ENCODE measurements at places on chromosomes 1 and 21.

DNA sequence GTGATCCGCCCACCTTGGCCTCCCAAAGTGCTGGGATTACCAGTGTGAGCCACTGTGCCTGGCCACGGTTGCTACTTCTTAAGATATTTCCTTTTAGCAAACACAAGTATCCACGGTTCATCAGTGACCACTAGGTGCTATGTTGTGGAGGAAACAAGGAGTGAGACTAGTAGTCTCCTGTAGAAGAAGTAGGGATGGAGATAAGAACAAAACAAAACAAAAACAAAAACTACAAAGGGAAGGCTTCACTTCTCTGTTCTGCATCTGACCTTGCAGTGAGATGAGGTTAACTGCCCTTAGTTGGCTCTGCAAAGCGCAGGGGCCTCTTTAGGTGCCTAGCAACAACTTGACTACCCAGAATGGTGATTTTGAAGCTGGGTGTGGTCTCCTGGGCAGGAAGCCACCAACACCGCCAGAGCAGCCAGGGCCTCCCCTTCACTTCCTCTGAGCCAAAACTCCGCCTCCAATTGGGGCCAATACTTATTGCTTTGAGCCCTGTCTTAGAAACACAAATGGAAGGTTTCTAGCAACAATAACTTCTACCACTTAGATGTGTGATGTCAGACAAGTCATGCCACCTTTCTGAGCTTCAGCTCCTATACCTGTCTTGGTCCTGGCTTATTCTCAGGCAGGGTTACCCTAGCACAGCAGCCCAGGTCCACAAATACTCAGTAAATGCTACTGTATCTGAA is 12.8 kb upstream of the CDC42 start:
- no peak for DNase-seq

DNA sequence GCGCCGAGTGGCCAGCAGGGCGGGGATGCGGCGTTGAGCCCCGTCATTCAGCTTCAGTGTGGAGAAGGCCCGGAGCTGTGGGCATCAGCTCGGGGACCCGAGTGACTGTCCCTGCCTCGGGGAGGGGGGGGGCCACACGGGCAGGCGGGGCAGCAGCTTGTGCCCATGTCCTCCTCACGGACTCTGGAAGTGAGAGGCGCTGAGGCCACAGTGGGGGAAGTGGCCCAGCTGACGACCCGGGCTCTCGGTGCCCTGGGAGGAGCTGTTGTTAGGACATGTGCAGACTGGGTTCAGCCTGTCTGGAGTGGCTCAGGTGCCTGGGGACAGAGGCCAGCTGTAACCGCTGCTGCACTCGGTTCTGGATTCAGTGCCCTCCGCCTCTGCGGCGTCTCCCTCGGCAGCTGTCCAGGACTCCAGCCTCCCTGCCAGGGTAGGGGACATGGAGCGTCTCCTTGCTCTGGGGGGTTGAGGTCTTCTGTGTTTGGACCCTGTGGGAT is 71.1 kb downstream of the SKI start:
- no peak for DNase-seq

GRCh38 chr1:22607154-22607553 is 29.3 kb upstream of the C1QA start:
- DNase-seq, result no peak

GRCh38 chr1:206551296-206551985 is 44.1 kb downstream of the RASSF5 start:
- DNase-seq, result no peak

DNA sequence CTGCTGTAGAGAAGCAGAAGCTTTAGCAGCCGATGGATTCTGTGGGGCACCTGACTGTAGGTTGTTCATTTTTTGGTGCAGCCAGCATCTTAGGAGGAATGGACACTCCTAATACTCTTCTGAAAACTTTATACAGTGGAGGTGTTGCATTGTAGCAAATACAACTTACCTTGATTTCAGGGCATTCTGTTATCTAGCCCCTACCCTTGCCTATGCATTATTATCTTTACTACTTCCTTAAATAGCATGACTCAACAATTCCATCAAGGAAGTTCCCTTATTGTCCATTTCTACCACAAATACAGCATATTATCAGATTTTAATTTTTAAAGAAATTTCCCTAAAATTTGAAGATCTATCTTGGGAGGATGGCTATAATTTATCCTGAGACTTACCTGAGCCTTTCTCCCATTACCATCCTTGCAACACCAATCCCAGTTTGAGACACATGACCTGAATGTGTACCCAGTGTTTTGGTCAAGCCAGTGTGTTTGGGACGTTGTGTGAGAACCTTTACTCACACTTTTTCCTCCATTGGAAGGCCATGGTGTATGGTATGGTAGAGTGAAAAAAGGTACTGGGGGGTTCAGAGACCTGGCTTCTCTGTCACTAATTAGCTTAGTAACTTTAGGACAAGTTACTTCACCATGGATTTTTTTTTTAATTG is 9.2 kb downstream of the POU2F1 start:
- no peak for DNase-seq

- DNase-seq, result no peak
Observed at GRCh38 chr1:86596224-86596623, 49.3 kb downstream of the CLCA4 start.

DNA sequence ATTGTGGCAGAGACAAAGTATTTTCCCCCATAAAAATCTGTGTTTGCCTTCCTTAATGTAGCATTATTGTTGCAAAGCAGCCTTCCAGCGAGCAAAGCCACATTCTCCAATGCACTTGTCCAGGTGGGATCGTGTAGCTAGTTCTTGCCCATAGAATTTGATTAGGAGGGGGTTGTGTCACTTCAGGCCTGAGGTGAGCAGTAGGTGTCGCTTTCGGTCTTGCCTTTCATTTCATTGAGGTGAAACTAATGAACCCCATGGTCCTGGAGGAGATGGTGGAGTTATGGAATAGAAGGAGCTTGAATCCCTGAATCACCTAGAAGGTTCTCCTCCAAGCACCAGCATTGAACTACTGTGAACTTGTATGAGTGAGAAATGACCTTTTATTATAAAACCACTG is 318.9 kb upstream of the PBX1 start:
- DNase-seq, result no peak

DNA sequence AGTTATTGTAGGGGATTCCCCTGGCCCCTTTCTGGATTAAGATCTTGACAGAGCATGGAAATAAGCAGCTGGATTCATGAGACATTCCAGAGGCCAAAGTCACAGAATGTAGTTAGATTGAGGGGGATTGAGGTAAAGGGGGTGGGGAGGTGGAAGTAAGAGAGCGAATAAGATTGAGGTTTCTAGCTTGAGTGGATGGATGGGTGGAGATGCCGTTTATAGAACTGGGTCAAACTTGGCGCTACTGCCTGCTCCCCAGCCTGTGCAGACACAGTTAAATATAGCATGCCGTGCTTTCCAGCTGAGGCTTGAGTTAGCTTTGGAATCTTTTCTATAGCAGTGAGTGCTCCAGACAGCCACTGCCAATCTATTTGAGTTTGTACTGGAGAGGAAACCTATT is 85.7 kb downstream of the DYRK1A start:
- peak; percentile 84 for DNase-seq

DNA sequence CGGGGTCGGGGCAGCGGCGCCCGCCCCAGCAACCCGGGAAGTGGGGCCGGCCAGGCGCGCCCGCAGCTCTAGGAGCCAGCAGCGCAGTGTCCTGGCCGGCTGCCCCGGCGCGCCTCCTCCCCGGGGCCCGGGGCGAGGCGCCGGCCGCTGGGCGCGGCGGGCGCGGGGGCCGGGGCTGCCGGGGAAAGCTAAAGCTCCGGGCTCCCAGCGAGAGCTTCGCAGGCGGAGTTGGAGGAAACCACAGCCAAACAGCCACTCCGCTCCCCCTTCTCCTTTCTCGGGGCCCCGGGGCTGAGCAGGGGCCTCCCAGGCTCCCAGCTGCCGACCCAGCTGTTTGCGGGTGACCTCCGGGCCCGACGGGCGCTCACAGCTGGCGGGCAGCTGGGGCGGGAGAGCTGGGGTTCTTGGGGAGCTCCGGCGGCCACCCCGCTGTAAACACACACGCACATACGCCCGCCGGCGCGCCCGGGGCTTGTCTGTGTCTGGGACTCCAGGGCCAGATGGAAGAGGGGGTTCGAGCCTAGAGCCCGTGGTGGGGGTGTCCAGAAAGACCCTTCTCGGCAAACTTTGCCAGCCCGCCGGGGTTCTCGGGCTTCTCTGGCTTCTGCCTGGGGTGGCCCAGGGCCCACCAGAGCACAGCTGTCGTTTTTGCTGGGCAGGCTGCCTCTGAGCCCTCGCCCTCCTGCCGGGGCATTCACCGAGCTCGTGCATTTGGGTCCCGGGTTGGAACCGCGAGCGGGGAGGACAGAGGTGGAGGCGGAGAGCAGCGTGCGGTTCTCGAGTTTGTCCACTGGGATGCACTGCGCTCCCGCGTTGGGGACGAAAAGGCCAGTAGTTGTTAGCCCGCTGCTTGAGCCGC is 1.5 kb downstream of the AJAP1 start:
- no peak for DNase-seq

DNA sequence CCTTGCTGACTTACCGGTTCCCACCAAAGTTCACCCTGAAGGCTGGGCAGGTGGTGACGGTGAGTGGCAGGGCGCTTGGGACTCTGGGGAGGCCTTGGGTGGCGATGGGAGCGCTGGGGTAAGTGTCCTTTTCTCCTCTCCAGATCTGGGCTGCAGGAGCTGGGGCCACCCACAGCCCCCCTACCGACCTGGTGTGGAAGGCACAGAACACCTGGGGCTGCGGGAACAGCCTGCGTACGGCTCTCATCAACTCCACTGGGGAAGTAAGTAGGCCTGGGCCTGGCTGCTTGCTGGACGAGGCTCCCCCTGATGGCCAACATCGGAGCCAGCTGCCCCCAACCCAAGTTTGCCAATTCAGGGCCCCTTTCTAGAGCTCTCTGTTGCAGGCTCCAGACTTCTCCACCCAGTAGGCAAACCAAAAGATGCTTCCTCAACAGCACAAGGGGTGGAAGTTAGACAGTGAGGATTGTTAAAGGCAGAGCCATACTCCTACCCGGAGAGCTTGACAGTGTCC is 16.4 kb upstream of the SEMA4A start:
- no peak for DNase-seq

- DNase-seq, result no peak
Observed at GRCh38 chr1:29991025-29991424, 732.4 kb downstream of the MATN1 start.

DNA sequence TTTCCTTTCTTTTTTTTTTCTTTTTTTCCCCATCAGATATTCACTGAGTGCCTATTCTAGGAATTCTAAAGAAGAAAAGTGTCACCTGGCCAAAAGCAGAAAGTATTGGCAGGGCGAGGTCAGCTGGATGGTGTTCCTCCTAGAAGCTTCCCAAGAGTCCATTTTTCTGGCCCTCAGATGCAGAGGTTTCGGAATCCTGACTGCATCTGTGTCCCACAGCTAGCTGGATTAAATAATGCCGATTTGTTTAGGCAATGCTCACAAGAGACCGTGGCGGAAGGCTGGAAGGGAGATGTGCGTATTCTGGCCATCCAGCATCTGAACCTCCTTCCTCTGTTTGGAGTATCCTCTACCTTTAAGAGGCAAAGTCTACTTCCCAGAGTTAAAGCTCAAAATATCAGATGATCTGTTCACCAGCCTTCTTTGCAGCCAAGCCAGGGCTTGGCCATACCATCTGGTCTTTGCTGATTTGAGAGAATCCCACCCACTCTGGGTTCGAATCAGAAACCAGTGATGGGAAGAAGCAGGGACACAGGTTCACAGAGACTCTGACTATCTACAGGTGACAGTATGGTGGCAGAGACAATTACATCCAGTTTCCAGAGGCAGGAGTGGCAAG is 5.4 kb upstream of the TENT5C start:
- DNase-seq, result no peak

DNA sequence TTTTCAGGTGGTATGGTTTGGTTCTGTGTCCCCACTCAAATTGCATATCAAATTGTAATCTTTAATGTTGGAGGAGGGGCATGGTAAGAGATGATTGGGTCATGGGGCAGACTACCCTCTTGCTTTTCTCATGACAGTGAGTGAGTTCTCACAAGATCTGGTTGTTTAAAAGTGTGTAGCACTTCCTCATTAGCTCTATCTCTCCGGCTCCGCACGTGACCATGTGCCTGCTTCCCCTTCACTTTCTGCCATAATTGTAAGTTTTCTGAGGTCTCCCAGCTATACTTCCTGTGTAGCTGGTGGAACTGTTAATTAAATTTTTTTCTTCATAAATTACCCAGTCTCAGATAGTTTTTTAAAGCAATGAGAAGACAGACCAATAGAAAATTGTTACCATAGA is 843.2 kb downstream of the AMY1C start:
- DNase-seq, result no peak

DNA sequence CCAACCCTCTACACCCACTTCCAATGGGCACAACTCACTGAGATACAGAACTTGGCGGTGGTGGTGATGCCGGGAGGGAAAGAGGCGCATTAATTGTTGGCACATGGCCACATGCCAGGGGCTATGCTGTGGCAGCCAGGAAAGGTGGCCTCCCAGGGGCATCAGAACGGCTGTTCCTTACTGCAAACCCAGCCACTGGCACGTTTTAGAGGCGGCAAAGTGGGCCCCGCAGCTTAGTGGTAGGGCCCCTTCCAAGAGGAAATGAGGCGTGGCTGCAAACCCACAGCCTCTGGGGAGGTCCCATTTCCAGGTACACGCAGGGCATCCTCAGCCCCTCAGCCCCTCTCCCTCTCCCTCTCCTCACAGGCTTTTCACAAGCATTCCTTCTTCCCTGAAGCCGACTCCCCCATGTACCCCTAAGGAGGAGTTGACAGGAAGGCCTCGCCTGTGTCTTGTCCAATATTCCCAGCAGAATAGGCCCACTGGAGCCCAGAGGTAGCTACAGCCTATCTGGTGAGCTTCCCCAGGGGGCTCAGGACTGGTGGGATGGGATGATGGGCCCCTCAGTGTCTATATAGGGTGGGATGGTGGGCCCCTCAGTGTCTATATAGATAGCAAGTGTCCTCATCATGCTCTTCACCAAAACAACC is 166.2 kb downstream of the CLIC6 start:
- no peak for DNase-seq

DNA sequence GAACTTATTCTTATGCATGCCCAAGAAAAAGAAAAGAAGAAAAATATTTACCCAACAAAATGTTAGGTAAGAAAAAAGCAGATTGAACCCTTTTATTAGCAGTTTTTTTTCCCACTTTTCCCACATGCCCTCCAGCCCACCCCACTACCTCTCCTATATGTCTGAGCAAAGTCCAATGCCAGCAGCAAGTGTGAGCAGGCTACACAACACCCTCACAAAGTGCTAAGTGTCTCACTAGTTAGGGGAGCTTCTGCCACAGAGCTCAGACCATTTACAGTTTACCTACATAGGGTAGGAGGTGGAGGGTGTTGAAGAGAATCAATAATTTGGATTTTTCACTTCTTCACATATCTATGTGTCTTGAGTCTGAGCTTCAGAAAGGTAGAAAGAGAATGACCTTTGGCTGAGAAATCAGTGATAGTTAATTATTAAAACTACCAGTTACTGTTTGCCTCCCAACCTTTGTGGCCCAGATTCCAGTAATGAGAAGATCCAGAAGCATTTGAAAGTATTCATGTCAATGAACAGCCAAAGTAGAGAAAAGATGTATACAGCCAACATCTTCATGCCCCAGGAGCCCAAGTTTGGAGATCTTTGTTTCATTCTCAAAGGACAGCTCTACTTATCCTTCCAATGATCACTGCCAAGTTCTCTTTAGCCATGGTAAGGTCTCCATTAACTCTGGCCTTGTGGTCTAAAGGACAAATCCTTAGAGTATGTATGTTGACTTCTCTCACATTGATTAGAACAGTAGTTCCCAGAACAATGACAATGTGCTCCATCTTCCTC is 26.2 kb downstream of the OR10J5 start:
- no peak for DNase-seq

GRCh38 chr1:77175230-77175844 is 43.9 kb downstream of the PIGK start:
- DNase-seq, result no peak
